Epithelial cell of esophagus (primary cell): ENCODE measurements at places on chromosomes 6 and 20.

DNA sequence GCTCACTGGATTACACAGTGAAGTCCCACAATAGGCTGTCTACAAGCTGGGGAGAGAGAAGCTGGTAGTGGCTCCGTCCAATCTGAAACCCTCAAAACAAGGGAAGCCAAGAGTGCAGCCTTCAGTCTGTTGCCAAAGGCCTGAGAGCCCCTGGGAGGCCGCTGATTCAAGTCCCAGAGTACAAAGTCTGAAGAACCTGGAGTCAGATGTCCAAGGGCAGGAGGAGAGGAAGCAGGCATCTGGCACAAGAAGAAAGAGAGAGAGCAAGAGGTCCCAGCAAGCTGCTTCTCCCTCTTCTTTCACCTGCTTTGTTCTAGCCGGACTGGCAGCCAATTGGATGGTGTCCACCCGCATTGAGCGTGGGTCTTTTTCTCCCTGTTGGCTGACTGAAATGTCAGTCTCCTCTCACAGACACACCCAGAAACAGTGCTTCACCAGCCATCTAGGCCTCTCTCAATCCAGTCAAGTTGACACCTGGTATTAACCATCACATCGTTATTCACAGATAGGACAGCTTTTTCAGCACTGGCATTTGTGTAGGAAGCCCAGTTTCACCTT is 51.2 kb downstream of the CRYBG1 start:
- peak; percentile 21 for DNase-seq

GRCh38 chr6:139572001-139572400 is 197.6 kb upstream of the CITED2 start:
- no peak for DNase-seq

- DNase-seq, result no peak
Measured at GRCh38 chr6:118391086-118391485, 157.0 kb upstream of the PLN start.

GRCh38 chr6:133047065-133047665 is 194.0 kb upstream of the EYA4 start:
- no peak for DNase-seq

DNA sequence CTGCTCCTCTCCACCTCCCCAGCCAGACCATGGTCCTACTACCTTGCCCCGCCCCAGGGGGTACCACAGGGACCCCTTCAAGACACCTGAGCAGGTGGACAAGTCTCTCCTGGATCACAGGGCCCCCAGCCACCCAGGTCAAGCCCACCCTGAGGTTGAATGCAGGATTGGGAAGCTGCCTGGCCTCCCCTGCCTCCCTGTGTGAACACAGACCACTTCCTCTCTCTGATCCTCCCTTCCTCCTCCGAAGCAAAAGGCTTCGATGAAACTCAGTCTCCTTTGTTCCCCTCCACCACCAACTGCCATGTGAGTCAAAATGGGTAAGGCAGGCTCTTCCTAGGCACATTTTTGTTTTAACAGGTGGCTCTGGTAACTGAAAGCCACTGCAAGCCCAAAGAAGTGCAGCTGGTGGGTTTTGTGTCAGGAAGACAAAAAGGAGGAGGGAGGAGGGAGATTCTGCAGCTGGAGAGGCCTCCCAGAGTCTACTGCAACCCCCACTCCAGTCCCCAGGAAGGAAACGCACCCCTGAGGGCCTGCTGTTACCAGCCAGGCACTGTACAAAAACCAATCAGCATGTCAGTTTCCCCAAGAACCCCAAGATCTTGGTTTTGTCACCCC is 5.4 kb downstream of the ADA start:
- DNase-seq, result no peak

GRCh38 chr20:63856098-63856511 is 5.2 kb upstream of the ABHD16B start:
- no peak for DNase-seq

- peak; percentile 86 for DNase-seq
Measured at GRCh38 chr6:83868639-83869038, 9.2 kb downstream of the CYB5R4 start.

- no peak for DNase-seq
Measured at GRCh38 chr6:25027221-25027916, 91.6 kb upstream of the RIPOR2 start.

DNA sequence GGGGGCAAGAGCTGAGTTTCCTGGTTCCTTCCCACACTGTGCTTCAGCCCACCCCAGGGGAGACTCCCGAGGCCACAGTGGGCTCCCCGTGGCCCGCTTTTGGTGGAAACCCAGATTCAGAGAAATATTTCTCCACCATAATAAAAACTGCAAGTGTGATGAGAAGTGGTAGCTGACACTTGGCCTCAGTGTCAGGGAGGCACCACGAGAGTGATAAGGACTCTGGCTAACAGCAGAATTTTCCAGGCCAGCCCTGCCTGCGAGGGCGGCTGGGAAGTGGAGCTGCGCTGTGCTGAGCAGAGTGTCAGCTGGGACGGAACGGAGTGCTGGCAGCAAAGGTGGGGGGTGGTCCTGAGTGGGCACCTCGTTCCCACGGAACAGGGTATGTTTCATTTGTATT is 22.5 kb downstream of the SPATA2 start:
- DNase-seq, result no peak

- DNase-seq, result peak; percentile 96
Measured at GRCh38 chr6:44058617-44059358, 68.5 kb downstream of the MRPL14 start.

- no peak for DNase-seq
Measured at GRCh38 chr6:134823710-134824034, 126.2 kb downstream of the ALDH8A1 start.

GRCh38 chr6:3139090-3139903 is 18.0 kb downstream of the TUBB2A start:
- peak; percentile 90 for DNase-seq

DNA sequence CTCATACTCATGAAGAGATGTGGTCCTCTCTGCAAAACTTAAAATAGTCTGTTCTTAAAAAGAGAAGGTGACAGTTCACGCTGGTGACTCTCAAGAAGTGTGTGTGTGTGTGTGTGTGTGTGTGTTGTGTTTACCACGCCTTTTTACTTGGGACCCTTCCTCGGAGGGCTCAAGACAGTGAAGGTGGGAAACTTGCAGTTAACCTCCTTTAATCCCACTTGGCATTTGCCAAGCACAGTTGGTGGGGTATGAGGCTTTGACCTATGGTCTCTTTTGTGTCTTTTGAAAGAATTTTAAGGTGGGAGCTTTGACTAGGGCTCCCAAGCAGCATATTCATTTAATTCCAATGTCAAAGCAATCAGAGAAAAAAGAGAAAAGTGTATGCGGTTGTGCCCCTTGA is 395.8 kb downstream of the TFAP2B start:
- DNase-seq, result no peak

GRCh38 chr6:54353975-54354374 is 45.7 kb downstream of the TINAG start:
- DNase-seq, result no peak

- DNase-seq, result no peak
Measured at GRCh38 chr20:16143596-16143995, 429.7 kb downstream of the KIF16B start.

- DNase-seq, result no peak
Measured at GRCh38 chr6:52164319-52165094, 21.7 kb upstream of the IL17A start.

DNA sequence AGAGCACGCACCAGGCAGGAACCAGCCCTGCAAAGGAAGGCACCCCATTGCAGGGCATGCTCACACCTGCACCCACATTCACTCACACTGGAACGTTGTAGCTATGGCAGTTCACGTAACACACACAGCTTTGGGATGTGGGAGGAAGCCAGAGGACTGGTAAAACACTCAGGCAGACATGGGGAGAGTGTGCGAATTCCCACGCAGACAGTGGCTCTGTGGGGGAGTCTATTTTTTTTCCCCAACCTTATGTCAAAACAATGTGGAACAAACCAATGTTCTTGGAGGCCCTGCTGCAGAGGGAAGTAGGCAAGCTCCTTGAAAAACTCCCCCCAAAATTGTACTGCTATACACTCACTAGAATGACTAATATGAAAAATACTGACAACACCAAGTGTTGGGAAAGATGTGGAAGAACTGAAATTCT is 91.0 kb downstream of the PPP1R14C start:
- peak; percentile 77 for DNase-seq

DNA sequence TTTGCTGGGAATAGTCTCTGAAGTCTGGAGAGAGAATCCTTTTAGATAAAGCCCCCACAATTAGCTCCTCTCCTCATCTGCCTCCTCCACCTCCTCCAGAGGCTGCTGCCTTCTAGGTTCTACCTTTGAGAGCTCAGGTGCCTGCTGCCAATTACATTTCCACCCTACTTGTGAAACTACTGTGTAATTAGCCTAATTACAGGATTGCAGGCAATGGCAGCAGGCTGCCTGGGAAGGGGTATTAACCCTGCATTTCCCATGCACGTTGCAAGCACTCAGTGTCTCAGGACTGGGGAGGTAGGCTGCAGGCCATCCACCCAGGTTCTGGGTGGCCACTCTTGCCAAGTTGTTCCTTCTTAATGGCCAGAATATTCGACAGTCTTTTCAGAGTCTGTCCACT is 215.6 kb upstream of the ZNF217 start:
- DNase-seq, result no peak

DNA sequence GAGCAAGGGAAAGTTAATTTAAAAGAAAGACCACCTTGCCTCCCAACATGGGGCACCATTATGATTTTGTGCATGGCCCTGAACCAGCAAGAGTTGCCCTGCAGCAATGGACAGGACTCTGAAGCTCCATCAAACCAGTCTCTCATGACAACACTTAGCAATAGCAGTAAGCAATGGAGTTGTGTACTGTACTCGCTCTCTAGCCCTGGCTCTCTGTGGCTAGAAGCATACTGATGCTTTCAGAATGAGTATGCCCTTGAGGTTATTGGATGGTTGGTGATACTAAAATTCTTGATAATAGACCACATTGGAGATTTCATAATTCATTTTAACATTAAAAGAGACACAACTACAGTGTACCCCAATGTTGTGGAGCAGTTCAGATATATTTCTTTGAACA is 23.2 kb upstream of the LMBRD1 start:
- no peak for DNase-seq

GRCh38 chr6:98433325-98434056 is 400.9 kb upstream of the POU3F2 start:
- DNase-seq, result no peak

DNA sequence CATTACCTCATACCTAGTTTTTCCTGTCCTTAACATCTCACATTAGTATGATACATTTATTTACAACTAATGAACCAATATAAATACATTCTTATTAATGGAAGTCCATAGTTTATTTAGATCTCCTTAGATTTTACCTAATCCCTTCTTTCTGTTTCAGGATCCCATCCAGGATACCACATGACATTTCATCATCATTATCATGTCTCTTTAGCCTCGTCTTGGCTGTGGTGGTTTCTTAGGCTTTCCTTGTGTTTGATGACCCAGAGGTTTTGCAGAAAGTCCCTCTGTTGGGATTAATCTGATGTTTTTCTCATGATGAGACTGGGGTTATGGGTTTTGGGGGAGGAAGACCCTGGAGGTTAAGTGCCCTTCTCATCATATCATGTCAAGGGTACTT is 89.3 kb upstream of the IYD start:
- DNase-seq, result no peak

GRCh38 chr6:25266456-25267100 is 12.6 kb upstream of the CARMIL1 start:
- no peak for DNase-seq

DNA sequence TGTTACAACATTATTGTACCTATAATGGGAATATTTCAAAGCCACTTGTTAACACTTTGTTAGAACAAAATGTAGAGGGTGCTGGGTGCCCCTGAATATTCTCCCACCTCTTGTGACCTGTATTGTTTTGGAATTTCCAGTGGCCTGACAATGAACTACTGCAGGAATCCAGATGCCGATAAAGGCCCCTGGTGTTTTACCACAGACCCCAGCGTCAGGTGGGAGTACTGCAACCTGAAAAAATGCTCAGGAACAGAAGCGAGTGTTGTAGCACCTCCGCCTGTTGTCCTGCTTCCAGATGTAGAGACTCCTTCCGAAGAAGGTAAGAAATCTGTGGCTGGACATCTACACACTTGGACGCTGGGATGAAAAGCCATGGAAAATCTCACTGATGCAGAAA is 28.9 kb downstream of the PLG start:
- DNase-seq, result no peak

GRCh38 chr6:123480986-123481385 is 155.8 kb downstream of the TRDN start:
- DNase-seq, result no peak

DNA sequence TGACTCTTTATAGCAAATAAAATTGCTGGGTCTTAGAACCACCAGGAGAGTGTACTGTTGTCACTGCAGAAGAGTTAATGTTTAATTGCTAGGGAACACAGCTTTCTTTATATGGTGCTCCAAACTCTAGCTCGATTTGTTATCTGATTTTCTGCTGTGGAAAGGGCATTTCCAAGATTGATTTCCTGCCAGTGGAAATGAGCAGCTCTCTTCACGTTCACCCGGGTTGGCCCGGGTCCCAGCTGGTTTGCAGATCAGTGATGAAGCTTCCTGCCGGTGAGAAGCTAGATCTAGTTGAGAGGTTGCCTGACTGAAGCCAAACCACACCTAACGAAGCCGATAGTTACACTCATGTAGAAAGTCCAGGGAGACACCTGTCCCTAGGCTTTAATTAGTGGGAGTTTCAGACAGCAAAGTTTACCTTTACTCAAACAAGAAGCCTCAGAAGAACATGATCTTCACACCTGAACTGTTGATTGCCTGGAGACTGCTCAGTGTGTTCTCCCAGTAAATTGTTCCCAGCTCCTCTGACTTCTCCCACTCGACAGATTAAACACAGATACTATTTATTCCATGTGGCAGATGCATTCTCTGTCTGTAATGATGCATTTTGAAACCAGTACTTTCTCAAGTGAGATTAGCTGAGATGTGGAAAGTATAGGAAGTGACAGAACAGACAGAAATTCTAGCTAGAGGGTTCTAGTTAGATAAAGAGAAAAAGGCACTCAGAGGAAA is 27.8 kb downstream of the PAQR8 start:
- peak; percentile 42 for DNase-seq

DNA sequence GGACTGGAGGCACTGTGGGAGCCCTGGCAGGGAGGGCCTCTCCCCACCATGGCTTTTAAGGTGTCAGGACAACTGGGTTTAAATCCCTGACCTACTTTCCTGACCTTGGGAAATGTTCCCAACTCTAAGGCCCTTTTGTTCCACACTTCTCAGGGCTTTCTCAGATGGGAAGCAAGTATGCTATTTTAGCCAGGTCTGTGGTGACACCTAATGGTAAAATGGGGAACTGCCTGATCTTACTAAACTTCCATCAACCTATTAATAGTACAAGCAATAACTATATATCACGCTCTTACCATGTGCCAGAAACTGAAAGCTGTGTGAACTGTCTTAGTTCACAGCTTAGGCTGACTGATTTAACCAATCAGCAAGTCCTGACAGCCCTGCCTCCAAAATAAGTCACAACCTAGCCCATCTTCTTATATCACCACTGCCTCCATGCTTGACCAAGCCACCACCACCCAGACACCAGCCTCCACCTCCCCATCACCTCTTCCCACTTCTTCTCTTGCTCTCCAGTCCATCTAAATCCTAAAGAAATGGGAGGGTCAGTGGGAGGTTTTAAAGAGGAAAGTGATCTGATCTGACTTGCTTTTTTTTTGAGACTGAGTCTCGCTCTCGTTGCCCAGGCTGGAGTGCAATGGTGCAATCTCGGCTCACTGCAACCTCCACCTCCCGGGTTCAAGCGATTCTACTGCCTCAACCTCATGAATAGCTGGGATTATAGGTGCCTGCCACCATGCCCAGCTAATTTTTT is 6.9 kb upstream of the BLCAP start:
- DNase-seq, result peak; percentile 83

GRCh38 chr6:47034421-47034820 is 7.7 kb downstream of the ADGRF1 start:
- peak; percentile 42 for DNase-seq

GRCh38 chr20:434221-434620 is 26.1 kb downstream of the RBCK1 start:
- no peak for DNase-seq

GRCh38 chr6:111805511-111806164 is 67.6 kb downstream of the FYN start:
- no peak for DNase-seq
